ENCODE measurements at places on chromosomes 3 and 15. TPM values are rescaled to one million over a fixed set of nuclear protein-coding genes. Genes with fewer than 3 reads are reported as not detected.

DNA sequence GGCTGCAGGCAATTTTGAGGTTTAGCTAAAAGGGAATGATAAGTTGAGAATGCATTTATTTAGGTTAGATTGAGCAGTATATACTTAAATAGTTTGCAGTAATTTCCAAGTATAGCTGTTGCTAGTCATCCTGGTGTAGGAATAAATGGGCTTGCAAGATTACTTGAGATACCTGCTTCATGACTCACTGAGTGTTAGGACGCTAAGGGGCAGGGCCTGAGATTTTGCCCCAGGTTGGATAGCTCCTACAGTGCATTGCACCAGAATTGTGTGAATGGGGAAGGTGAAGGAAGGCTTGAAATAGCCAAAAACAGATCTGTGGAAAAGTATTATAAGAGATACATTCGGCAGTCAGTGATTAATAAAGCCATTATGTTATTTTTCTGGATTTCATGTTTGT is 72.8 kb downstream of the KCNH8 start:
- no peak for DNase-seq

DNA sequence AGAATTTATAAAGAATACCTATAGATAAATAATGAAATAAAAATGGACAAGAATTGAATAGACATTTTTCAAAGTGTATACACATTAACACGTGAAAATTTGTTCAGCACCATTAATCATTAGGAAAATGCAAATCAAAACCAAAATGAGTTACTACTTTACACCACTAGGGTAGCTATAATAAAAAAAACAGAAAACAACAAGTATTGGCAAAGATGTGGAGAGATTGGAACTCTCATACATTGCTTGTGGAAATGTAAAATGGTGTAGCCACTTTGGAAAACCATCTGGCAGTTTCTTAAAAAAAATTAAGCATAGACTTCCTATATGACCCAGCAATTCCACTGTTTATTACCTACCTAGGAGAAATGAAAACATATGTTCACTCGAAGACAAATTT is 172.8 kb upstream of the P2RY1 start:
- no peak for DNase-seq

DNA sequence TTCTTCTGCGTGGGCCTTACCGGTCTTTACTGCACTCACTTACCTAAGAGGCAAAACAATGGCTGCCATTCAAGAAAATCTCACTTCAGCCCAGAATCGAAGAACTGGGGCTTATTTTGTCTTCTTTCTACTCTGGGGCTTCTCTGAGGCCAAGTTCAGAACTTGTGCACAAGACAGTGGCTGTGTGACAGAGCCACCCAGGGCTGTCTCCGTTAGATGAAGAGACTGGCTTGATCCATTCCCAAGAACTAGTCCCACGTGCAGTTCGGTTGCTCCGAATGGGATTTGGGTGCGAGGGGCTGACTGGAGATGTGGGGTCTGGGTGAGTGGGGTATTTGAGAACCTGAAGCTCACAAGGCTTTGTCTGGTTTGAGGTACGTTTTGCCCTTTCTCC is 795 bp upstream of the TCF12 start:
- DNase-seq, result no peak

DNA sequence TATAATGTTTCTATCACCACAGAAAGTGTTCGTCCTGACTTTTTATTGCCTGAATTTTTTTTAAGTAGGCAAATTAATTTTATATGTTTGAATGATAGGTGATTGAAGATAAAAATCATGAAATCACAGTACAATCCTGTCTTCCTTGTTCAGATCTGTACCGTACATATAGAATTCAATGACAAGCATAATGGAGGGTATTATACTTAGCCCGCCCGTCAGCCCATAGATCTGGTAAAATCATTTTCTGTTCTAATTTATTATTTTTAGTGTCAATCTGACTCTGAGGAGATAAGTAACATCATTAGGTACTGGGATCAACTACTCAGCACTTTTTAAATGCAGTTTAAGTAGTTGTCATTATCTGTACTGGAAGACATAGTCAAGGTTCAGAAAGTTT is 269.9 kb downstream of the NR2F2 start:
- DNase-seq, result no peak

DNA sequence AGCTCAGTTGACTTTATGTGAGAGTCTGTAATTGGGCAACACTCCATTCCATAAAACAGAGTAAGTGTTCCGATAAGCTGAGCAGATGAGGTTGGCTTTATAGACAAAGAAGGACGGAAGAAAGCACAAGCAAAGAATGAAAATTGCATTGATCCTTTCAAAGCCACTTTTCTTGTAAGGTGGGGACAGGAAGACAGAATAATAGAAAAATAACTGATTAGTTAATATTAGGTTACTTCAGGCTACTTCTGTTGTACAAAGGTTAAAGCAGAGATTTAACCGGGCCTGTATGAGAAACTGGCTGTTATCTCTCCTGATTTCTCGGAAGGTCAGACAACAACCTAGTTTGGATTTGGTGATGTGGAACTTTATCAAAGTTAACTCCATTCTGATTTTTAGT is 15.5 kb upstream of the GPR160 start:
- DNase-seq, result no peak

GRCh38 chr3:138812806-138813205 is 21.9 kb downstream of the PIK3CB start:
- DNase-seq, result no peak

DNA sequence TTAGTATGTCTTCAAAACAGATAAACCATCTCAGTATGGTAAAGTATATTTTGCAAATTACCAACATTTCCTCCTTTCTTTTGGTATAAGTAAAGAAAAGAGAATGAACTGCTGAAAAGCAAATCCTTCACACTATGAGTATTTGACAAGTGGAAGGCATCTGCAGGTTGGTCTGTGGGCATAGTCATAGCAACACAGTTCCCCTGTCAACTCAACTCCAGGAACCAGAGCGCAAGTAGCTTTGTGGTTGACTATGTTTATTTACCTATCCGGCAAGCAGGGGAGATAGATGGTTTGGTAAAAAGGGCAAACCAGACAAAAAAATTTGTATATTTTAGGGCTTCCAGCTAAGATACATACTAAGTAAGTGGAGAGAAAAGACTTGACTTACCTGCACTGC is 88.3 kb upstream of the PPIB start:
- no peak for DNase-seq

GRCh38 chr3:130950124-130950523 is 56.2 kb downstream of the ATP2C1 start:
- DNase-seq, result no peak

SLC6A1 gene
- 0.50 TPM for total RNA-seq

GRCh38 chr3:169350228-169350627 is 313.3 kb downstream of the MECOM start:
- no peak for DNase-seq

DNA sequence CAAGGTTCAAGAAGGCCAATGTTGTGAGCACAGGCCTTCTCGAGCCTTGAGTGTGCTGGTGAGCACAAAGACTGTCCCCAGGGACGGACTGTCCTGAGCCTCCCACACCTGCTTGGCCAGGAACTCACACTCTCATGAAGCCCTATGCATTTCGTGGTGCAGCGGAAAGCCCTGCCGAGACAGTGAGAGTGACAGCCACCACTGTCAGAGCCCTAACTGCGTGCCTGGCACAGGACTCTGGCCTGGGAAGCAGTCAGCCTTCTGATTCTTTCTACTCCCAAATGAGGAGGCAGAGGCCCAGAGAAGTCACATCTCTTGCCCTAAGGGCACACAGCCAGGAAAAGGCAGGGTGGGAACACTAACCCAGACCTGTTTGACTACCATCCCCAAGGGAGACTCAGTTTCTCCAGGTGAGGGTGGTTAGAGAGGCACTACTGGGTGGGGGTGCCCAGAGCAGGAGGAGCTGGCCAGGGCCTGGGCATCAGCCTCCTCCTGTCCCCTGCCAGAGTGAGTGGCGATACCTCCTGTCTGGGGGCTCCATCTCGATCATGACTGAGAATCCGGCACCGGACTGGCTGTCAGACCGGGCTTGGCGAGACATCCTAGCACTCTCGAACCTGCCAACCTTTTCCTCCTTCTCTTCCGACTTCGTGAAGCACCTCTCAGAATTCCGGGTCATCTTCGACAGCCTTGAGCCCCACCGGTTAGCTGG is 50.8 kb downstream of the SEMA3G start:
- DNase-seq, result no peak

GRCh38 chr3:119211193-119211592 is 29.5 kb downstream of the B4GALT4 start:
- DNase-seq, result no peak

DNA sequence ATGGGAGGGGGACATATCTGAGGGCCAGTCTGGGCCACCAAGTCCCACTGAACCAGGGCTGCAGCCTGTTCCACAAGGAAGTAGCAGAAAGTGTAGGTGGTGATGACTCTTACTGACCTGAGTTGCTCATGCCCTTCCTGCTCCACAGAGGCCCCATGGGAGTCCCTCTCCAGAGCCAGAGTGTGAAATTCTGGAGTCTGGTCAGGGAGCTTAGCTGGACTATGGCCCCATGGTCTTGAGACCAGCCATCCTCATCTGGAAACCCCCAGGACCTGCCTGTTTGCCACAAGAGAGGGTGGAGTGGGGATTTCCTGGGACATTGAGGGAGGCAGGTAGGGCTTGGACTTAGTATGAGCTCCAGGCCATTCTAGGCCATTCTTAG is 3.0 kb downstream of the SPINT1 start:
- DNase-seq, result no peak

SNAP23 gene
- total RNA-seq, result 52.2 TPM

DNA sequence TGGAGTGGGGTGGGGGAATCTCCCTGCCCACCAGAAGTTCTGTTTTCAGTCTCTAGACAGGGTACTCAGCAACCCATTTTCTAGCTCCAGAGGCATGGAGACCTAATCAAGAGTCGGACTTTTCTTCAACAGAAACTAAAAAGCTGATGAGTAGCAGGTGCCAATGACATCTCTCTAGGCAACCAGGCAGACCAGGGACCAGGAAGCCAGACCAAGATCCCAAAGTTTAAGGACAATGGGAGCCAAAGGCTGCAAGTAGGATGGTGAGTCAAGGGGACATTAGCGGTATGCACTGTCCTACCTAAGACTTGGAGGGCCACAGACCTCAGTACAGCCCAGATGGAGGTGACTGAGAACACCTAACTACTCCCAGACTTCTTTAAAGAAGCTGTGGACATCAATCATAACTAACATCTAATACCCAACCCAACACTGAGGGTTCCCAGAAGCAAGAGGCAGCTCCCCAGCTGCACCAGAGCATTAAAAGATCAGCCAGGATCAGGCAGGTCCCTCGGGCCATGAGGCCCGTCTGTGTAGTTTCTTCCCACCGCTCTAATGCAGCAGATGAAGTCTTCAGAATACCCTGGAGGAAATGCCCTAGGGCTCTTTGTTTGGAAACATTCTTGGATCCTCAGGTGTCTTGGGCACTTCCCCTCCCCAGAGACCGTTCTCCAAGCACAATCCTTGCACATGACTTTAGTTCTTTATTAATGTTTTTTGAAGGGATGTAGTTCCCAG is 979 bp downstream of the CCDC71 start:
- DNase-seq, result no peak

- DNase-seq, result no peak
Observed at GRCh38 chr15:42121682-42122081, 27.3 kb upstream of the PLA2G4D start.

DNA sequence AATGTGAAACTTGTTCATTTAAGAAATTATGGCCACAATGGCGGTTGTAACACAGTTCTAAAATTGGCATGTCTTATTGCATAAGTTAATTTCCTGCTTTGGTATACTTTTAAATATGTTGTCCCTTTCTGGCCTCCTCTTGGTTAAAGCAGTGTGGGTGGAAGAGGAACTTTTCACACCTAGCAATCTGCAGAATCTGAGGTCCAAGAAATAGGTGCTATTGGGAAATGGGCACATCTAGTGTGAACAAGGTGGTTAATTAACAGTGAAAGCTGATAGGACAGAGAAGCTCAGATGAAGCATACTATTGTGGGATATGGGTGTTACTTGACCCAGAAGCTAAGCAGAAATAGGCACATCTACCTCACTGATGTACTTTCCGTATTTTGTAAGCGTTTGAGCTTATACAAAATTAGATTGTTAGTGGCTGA is 10.6 kb downstream of the CMC1 start:
- DNase-seq, result no peak

GPR27 gene
- total RNA-seq, result 0.84 TPM

DNA sequence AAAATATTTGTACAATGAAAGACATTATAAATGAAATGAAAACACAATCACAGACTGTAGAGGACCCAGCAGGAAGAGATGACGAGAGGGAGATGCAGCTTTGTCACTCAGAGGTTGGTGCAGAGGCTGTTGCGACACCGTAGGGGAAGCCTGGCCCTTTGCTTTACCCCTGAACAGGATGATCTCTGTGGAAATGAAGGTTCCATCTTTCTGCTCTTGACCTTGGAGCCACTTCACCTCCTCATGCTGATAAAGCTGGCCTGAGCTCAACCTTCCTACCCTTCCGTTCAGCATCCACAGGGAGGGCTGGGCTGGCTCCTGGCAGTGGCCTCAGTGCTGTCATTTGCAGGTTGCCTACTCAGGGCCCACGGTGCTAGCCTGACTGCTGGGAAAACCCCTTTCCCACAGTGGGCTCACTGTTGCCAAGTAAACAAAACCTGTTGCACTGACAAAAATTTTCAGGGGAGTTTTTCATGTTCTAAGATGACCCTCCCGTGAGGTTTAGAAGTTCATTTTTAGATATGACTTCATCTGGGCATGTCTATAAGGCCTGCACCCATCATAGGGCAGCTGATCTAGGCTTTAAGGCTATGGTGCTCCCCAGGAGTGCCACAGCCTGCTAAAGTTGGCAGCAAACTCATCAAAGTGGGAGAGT is 3.0 kb upstream of the CD80 start:
- DNase-seq, result no peak

GRCh38 chr15:77742570-77742969 is 109.9 kb upstream of the LINGO1 start:
- no peak for DNase-seq
